Ovary (tissue), 10 donors: ENCODE measurements at places on chromosomes 16 and 17. TPM values are rescaled to one million over a fixed set of nuclear protein-coding genes. Genes with fewer than 3 reads are reported as not detected.

DNA sequence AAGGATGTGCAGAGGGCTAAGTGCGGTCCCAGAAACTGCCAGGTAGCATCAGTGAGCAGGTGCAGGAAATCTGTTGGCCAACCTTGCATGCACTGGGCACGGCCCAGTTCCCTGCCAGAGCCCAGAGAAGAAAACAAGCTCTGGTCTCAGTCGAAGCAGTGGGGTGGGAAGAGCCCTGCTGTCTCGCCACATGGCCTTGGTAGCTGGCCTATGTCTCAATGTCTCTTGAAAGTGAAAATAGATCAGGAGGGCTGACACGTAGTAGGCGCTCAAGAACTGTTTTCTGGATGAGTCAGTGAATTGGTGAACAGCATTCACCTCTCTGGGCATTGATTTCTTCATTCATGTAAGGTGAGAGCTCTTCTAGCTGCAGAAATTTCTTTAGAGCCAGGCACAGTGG is 90.4 kb downstream of the MARF1 start:
- H3K36me3 ChIP-seq, result no peaks in the 10 kb centered on the region
- DNase-seq, result no peak
- no peak overlapping the region for H3K4me3 ChIP-seq
- no peak overlapping the region for H3K27ac ChIP-seq
- peaks cover 6% of the 10 kb centered on the region for H3K4me1 ChIP-seq

DNA sequence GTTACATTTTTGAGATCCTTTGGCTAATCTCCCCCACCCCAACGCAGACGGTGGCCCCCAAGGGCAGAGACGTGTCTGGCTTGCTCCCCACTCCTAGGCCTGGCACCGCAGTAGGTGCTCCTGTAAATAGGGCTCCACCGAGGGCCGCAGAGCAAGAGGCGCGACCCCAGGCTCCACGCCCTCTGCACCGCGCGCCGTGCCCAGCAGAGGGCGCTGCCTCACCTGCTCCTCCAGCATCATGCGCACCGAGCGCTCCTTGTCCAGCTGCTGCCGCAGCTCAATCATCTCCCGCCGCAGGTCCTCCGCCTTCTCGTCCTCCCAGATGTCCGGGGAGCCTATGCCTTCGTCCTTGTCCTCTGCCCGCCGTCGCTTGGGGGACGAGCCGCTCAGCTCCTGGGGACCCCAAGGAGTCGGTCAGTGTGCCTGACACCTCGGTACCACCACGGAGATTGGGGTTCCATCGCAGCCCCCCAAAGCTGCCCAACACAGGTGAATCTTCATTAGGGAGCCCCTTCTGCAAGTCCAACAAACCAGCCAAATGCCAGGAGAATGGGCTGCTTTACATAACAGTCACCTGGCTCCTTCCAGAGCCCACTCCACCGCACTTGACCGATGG is 11.2 kb downstream of the TFAP4 start:
- no peak overlapping the region for H3K4me3 ChIP-seq
- H3K27me3 ChIP-seq, result no peaks in the 10 kb centered on the region
- H3K27ac ChIP-seq, result no peak overlapping the region
- H3K4me1 ChIP-seq, result peaks cover 10% of the 10 kb centered on the region
- peak; percentile 71 for DNase-seq

GRCh38 chr16:84308120-84308519 is 13.4 kb downstream of the WFDC1 start:
- H3K27ac ChIP-seq, result no peak overlapping the region
- H3K4me3 ChIP-seq, result no peak overlapping the region
- peaks cover 2% of the 10 kb centered on the region for H3K4me1 ChIP-seq

DNA sequence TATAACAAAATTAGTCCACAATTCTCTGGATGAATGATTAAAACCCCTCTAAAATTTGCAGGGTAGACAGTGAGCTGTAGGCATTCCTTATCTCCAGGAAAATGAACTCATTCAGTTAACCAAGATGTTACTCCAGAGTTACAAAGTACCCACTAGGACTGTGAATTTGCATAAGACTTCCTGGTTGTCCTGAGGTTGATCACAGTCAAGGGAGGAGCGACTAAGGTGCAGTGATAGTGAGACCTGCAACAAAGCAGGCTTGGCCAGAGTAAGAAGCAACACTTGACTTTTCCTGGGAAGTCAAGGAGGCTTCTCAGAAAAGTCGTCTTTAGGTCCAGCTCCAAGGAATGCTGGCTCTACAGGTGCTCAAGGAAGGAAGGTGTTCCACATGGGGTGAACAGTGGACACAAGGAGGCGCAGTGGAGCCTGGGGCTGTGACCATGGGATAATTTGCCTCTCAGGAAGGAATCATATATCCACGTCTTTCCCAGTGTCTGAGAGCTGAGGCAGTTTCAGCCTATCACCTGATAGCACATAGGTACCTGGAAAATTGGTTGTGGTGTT is 821.1 kb upstream of the EEF2KMT start:
- H3K27me3 ChIP-seq, result no peaks in the 10 kb centered on the region
- no peak overlapping the region for H3K4me3 ChIP-seq
- H3K36me3 ChIP-seq, result no peaks in the 10 kb centered on the region
- H3K27ac ChIP-seq, result no peak overlapping the region
- no peaks in the 10 kb centered on the region for H3K4me1 ChIP-seq

DNA sequence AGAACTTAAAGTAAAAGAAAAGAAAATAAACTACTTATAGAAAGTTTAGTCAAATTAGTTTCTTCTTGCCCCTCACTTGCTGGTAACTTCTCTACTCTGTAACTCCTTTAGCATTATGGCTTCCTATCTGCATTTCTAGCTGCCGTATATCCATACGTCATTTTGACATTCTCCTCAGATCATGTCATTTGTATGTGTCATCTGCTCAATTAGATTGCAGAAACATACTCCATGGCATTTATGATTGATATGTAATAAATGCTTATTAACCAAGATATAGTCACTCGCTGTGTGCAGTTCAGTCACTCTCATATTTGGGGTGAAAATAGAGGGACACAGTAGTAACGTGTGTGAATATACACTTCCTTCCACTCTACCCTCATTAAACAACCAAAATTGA is 103.4 kb downstream of the ZNF18 start:
- H3K4me1 ChIP-seq, result no peaks in the 10 kb centered on the region
- no peaks in the 10 kb centered on the region for H3K36me3 ChIP-seq
- no peak overlapping the region for H3K27ac ChIP-seq
- H3K27me3 ChIP-seq, result no peaks in the 10 kb centered on the region

Gene NPB
- total RNA-seq, result 0.91 TPM

Gene SEZ6L2
- 3.1 TPM for total RNA-seq

GRCh38 chr17:82989881-82990280 is 89.5 kb upstream of the METRNL start:
- H3K4me1 ChIP-seq, result no peaks in the 10 kb centered on the region
- H3K4me3 ChIP-seq, result no peak overlapping the region
- H3K36me3 ChIP-seq, result no peaks in the 10 kb centered on the region

DNA sequence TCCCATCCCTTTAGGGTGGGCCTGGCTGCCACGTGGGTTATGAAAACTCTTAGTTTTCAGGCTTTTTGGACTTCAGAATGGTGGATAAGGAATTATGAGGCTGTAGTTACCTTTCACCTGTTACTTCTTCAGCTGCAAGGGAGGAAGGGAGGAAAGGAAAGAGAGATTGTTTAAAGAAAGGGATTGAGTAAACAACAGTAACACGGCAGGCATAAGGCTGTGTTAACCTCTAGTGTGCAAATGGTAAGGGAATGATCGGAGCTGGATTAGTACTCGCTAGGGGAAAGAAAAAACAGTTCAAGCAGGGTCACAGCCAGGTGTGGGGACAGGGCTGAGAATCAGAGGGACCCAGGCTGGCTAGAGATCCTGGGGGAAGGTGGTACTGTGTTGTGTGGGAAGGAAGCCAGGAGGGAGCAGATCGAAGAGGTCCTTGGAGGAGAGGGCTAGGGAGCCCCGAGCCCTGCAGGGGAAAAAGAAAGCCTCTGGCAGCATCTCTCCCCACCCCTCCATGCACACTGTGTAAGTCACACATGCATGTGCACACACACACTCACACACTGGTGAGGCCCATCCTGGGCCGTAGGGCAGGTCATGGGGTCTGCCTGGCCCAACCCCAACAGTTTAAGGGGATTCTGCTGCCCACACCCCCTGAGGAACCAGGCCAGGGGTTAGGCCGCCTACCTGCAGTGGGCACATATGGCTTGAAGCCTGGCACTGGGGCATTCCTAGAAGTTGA is 49.7 kb downstream of the SNX20 start:
- H3K4me3 ChIP-seq, result no peak overlapping the region
- H3K27ac ChIP-seq, result no peak overlapping the region
- H3K27me3 ChIP-seq, result no peaks in the 10 kb centered on the region
- no peaks in the 10 kb centered on the region for H3K36me3 ChIP-seq
- no peak for DNase-seq
- peaks cover 2% of the 10 kb centered on the region for H3K4me1 ChIP-seq

GRCh38 chr17:36510636-36511035 is 24.0 kb downstream of the MYO19 start:
- no peak for DNase-seq
- H3K4me3 ChIP-seq, result no peak overlapping the region
- no peaks in the 10 kb centered on the region for H3K27me3 ChIP-seq
- H3K36me3 ChIP-seq, result no peaks in the 10 kb centered on the region
- no peaks in the 10 kb centered on the region for H3K4me1 ChIP-seq
- H3K27ac ChIP-seq, result no peak overlapping the region

GRCh38 chr16:89918453-89919347 is at the start of gene MC1R:
Gene MC1R, plus strand, starts transcription at chr16:89918862. Its CDS starts 397 bp downstream, at chr16:89919259.
- no peaks in the 10 kb centered on the region for H3K36me3 ChIP-seq
- H3K27ac ChIP-seq, result no peak within 1 kb of the TSS
- H3K4me1 ChIP-seq, result peaks cover 12% of the 10 kb centered on the region
- H3K4me3 ChIP-seq, result peak within 1 kb of the TSS; percentile 19
- DNase-seq, result peak; percentile 53

DNA sequence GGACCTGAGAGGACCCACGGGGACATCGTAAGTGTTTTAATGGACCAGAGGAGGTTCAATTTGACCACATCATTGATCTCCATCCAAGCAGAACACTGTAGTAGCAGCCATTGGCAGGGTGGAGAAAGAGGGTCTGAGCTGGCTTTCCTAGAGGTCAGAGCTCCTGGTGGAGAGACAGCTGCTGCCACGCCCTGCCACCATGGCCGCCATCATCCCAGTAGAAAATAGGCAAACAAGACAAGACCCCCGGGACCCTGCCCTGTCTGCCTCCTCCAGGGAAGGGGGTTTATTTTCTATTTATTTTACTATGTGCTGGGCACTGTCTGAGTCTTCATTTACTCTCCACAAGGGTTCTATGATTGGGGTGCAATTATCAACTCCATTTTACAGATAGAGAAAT is 11.4 kb upstream of the ITGA3 start:
- no peaks in the 10 kb centered on the region for H3K4me1 ChIP-seq
- H3K36me3 ChIP-seq, result no peaks in the 10 kb centered on the region
- H3K27ac ChIP-seq, result no peak overlapping the region

- H3K36me3 ChIP-seq, result no peaks in the 10 kb centered on the region
- no peak for DNase-seq
- no peak overlapping the region for H3K27ac ChIP-seq
These were observed 18.8 kb downstream of the XPO6 start for GRCh38 chr16:28192806-28193529.

- H3K27me3 ChIP-seq, result no peaks in the 10 kb centered on the region
- H3K36me3 ChIP-seq, result no peaks in the 10 kb centered on the region
- no peak overlapping the region for H3K4me3 ChIP-seq
These were observed 8.5 kb downstream of the ELMO3 start for GRCh38 chr16:67207249-67208091.

DNA sequence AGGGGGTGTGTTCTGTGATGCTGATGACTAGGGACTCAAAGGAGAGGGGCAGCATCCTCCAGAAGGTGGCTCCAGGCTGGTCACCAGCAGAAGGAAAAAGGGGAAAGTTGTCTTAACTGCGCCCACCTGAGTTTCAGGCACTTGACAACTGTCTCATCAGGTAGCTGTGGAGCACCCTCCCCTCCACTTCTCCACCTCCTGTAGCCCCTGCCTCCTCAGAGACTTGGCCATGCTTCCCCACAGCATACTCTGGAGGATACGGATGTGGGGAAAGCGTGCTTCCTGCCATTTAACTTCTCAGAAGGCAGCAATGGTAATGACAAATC is 17.9 kb downstream of the CFAP20 start:
- no peaks in the 10 kb centered on the region for H3K27me3 ChIP-seq
- no peaks in the 10 kb centered on the region for H3K36me3 ChIP-seq
- no peak overlapping the region for H3K27ac ChIP-seq
- no peak for DNase-seq
- peaks cover 3% of the 10 kb centered on the region for H3K4me1 ChIP-seq
- no peak overlapping the region for H3K4me3 ChIP-seq

Gene FAAP100
- 18.7 TPM for total RNA-seq

DNA sequence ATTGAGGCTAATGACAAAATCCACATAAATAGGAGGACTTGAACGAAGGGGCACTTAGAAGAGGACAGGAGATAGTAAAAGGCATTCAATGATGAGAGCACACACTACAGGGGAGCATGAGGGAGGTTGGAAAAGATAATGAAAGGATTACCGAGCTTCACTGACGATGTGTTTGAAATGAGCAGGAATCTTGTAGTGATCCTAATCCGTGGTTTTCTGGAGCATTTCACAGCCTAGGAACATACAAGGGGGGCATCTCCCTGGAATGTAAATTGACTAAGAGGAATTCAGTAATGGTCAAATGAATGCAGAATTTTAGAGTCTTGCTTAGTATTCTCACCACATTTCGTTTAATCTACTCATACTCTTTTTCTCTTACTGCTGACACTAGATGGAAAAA is 5.2 kb downstream of the ATMIN start:
- peaks cover 4% of the 10 kb centered on the region for H3K4me1 ChIP-seq
- no peak for DNase-seq
- H3K36me3 ChIP-seq, result no peaks in the 10 kb centered on the region
- no peaks in the 10 kb centered on the region for H3K27me3 ChIP-seq

DNA sequence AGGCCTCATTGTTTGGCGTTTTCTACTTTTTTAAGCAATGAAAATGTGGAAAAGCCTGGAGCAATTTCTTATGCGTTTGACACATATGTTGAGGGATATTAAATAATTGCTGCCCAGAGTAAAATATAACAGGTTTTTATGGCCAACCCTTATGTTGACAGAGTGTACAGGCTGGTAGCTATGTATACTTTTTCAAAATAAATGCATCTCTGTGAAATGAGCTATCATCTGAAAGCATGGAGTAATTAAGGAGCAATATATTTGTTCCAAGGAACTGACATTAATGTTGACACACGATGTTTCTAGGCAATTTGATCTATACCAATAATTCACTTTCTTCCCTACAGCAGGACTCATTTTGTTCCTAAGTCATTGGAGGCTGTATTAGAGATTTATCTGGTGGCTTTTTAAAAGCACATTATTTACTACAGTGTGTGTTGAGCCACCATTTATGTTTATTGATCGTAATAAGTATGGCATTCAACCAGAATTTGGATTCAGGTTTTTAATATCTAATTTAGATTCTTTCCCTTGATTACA is 11.9 kb upstream of the KRT20 start:
- DNase-seq, result no peak
- H3K27ac ChIP-seq, result no peak overlapping the region
- H3K27me3 ChIP-seq, result no peaks in the 10 kb centered on the region
- H3K4me3 ChIP-seq, result no peak overlapping the region
